ENCODE measurements at places on chromosomes 4 and X. TPM values are rescaled to one million over a fixed set of nuclear protein-coding genes. Genes with fewer than 3 reads are reported as not detected.

CASP6 gene
- total RNA-seq: 33.0 TPM

NAP1L2 gene
- 0.41 TPM for total RNA-seq

PFKFB1 gene
- not detected for total RNA-seq

ETDA gene
- total RNA-seq: not detected

DCAF4L1 gene
- total RNA-seq: not detected

DKK2 gene
- total RNA-seq: 0.06 TPM

AIFM1 gene
- total RNA-seq: 16.4 TPM

SPACA5 gene
- not detected for total RNA-seq

DMRTC1B gene
- not detected for total RNA-seq

REELD1 gene
- total RNA-seq: not detected

SCML2 gene
- total RNA-seq: 0.58 TPM

CLDN34 gene
- total RNA-seq: 0.35 TPM

KIAA1210 gene
- total RNA-seq: not detected

CCDC110 gene
- total RNA-seq: 0.41 TPM

CTAG2 gene
- total RNA-seq: not detected

STOX2 gene
- total RNA-seq: 1.1 TPM

DIPK2B gene
- 266 TPM for total RNA-seq

L1CAM gene
- total RNA-seq: 1.6 TPM

PLK4 gene
- 9.1 TPM for total RNA-seq

NR3C2 gene
- 5.2 TPM for total RNA-seq

DMRTC1 gene
- not detected for total RNA-seq

TRIM61 gene
- total RNA-seq: not detected

SLC10A3 gene
- total RNA-seq: 33.3 TPM

TNMD gene
- not detected for total RNA-seq

HOPX gene
- total RNA-seq: 1.8 TPM

FABP2 gene
- total RNA-seq: not detected

OTC gene
- total RNA-seq: not detected

LRP2BP gene
- 0.24 TPM for total RNA-seq

RENBP gene
- total RNA-seq: 19.0 TPM

MGAT4D gene
- total RNA-seq: not detected

TDO2 gene
- not detected for total RNA-seq

WDR19 gene
- 27.0 TPM for total RNA-seq

PARM1 gene
- total RNA-seq: 0.06 TPM

AGTR2 gene
- not detected for total RNA-seq

GCNA gene
- 2.5 TPM for total RNA-seq

DCX gene
- not detected for total RNA-seq

TRPC3 gene
- total RNA-seq: not detected

SPIN2A gene
- not detected for total RNA-seq

UGT2B17 gene
- not detected for total RNA-seq

TIMP1 gene
- total RNA-seq: 179 TPM

WAS gene
- total RNA-seq: 0.39 TPM

CLTRN gene
- total RNA-seq: 2.1 TPM

NUDT10 gene
- 1.4 TPM for total RNA-seq

TLR1 gene
- 0.87 TPM for total RNA-seq

PLXNA3 gene
- 25.4 TPM for total RNA-seq

All from glomerular endothelial cell (primary cell).